ENCODE measurements at places on chromosomes 4 and X.

DNA sequence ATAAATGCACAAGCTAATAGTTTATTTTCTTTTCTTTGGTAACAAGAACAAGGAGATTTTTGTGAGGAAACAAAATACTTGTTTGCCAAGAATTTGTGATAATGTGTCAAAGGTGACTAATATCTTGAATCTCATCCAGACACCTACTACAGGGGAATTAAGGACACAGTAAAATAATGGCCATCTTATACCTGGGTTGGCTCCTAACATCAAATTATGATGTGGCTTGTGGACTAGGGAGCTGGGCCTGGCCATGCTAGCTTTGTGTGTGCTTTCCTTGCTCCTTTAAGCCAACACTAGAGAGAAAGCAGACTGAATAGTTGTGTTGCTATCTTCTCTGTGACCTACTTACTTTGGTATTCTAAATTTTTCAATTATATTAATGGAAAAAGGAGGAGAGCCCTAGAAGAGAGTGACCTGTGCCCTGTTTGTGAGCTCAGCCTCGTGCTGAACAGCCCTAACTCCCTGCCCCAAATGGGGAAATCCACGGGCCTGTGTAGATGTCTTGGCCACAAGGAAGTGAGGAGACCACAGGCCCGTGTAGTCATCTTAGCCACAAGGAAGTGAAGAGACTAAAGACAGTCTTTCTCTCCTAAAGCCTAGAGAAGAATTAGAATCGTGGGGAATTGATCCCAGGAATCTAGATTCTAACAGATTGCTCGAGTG lies 23.3 kb downstream of the ARHGAP24 start:
- DNase-seq = peak; percentile 70

DNA sequence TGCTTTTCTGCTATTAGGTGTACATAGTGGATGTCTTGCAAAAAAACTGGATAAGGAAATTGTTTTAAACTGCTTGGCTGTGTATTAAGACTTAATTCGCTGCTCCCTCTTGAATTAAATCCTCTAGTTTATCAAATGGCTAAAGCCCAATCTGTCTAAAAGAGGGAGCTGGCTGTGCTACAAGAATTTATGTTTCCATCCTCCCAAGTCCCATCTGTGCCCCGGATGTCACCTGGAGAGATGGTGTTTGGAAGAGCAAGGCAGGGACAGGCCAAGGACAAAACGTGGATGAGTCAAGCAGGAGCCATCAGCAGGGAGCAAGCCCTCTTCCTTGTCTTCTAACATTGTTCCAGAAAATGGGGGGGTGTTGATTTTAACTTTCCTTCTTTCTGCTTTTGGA lies 171.3 kb upstream of the LCORL start:
- no peak for DNase-seq

- DNase-seq = no peak
Observed at GRCh38 chr4:29558789-29559188, 1161.4 kb upstream of the PCDH7 start.

- DNase-seq = no peak
Observed at GRCh38 chr4:1036976-1037810, 25.8 kb downstream of the FGFRL1 start.

Measured in Ammon's horn (tissue), 1 donor.